ENCODE measurements at places on chromosomes 1 and 21.

DNA sequence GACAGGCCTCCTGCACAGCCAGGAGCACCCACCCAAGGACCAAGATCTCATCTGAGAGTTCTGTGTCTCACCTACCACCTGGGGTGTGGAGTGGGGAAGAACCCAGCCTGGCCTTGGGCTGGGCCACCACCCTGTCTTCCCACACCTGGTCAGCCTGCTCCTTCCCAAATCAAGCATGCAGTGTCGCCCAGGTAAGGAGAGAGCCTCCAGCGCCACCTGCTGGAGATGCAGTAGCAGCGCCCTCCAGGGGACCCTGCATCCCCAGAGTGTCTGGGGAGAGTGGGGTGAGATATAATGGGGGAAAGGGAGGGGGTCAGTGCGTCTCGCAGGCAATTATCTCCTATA lies 32.3 kb downstream of the KIAA2013 start:
- peak; percentile 43 for DNase-seq

DNA sequence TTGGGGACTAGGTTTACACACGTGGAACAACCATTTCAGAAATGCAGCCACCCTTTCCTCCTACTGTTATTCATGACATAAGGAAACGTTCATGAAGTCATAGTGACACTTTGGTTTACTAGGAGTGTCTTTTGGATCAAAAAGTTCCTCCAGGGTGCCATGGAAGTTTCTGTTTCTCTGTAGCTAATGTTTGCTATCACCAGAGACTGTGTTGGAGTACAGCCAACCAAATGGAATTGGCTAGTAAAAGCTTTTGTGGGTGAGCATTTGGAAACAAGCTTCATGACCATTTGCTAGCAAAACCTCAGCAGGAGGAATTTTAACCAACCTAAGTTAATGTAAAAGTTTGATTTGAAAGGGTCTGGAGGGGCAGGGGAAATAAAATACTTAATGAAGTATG lies 43.9 kb upstream of the ADGRL2 start:
- DNase-seq, result no peak

- no peak for DNase-seq
Observed at GRCh38 chr21:29407571-29407970, 108.8 kb downstream of the BACH1 start.

GRCh38 chr1:1862905-1863547 lies 27.9 kb downstream of the GNB1 start:
- DNase-seq, result no peak

DNA sequence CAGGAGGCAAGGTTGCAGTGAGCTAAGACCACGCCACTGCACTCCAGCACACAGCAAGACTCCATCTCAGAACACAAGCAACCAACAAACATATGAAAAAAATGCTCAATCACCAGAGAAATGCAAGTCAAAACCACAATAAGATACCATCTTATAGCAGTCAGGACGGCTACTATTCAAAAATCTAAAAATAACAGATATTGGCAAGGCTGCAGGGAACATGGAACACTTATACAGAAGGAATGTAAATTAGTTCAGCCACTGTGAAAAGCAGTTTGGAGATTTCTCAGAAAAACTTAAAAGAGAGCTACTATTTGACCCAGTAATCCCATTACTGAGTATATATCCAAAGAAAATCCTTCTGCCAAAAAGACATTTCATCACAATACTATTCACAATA lies 27.6 kb upstream of the POGK start:
- no peak for DNase-seq

DNA sequence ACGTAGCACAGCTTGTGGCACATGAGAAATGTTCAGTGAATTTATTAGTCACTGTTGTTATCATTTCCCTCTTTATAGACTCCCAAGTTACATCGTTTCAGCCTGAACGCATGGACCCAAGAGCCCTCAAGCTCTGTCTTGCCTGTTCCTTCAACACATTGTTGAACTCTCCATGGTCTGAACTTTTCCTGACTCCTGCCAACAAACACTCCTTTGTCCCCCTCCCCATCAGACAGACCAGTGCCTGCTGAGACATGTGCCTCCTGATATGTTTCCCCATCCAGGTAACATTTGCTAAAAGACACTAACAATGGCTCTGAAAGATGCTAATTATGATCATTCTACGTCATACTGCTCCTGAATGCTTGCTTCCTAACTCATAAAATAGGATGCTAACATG lies 108.7 kb upstream of the NFIA start:
- DNase-seq, result no peak

All from stimulated activated CD8-positive, alpha-beta memory T cell treated with anti-CD3 and anti-CD28 coated beads, Interleukin-15, amount 100 ng/mL, for 1 hour (primary cell).